ENCODE measurements at places on chromosomes 16 and 17.

- DNase-seq: no peak
Observed at GRCh38 chr17:44077595-44077909, 7.0 kb downstream of the G6PC3 start.

- DNase-seq: peak; percentile 69
Observed at GRCh38 chr16:50627419-50627818, 53.7 kb downstream of the SNX20 start.

DNA sequence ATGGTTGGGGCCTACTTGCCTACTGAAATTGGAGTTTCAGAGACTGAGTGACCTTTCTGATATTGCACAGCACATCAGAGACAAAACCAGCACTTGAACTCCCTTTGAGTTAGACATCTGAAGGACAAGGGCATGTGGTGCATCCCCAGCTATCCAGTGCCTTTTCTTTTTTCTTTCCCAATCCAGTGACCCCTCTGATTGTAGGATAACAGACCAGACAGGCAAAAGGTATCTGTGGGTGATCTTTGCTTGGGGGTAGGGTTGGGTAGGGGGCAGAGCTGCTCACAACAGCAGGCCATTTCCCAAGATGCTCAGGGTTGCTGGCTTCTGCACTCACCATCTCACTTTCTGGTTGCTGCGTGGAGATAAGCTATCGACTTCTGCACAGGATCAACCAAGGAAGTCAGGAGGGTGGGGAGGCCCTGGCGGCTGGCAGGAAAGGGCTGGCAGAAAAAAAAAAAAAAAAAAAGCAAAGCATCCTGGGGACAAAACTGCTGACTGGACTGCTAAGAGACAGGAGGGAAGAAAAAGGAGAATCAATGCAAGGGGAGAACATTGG, 42.2 kb downstream of the HOXB1 start:
- no peak for DNase-seq

GRCh38 chr17:59769887-59770286, 62.4 kb downstream of the VMP1 start:
- DNase-seq: no peak

DNA sequence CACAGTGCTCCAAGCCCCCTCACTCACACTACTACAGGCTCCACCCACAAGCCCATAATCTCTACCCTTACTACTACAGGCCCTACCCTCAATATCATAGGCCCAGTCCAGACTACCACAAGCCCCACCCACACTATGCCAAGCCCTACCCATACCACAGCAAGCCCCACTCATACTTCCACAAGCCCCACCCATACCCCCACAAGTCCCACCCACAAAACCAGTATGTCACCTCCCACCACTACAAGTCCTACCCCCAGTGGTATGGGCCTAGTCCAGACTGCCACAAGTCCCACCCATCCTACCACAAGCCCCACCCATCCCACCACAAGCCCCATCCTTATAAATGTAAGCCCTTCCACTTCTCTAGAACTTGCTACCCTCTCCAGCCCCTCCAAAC, 13.8 kb downstream of the RIPOR1 start:
- no peak for DNase-seq

DNA sequence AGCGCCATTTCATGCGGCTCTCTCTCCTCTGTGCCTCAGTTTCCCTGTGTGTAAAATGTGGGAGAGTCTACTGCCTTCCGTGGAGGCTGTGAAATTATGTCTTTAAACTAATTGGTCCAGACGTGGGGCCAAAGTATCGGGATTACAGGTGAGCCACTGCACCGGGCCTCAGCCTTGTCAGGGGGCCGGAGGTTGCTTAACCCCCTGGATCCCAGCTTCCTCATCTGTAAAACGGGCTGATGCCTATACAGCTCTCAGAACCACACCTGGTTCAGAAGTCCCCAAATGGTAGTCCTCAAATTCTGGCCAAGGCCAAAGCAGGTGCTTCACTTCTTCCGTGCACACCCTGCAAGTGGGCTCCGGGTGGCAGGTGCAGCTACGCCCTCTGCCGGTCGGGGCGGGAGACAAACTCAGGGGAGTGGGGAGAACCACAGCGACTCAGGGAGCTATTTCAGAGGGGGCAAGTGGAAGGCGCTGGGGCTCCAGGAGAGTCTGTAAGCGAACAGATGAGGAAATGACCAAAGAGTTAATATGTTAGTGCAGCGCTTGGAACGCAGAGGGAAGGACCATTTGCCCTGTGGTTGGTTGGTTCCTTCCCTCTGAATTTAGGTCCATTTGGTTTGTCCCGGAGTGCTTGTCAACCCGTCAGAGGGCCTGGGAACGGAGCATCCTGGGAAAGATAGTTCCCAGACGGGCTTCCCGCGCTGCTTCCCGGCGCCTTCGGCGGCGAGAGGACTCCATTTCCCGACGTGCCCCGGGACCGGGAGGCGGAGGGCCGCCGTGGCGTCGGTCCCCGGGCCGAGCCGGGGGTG, at the start of gene MGRN1:
MGRN1 (plus strand) TSS at position 812 of the 812 bp plus-strand sequence. CDS start 135 bp downstream, outside the sequence.
- DNase-seq: peak; percentile 98

DNA sequence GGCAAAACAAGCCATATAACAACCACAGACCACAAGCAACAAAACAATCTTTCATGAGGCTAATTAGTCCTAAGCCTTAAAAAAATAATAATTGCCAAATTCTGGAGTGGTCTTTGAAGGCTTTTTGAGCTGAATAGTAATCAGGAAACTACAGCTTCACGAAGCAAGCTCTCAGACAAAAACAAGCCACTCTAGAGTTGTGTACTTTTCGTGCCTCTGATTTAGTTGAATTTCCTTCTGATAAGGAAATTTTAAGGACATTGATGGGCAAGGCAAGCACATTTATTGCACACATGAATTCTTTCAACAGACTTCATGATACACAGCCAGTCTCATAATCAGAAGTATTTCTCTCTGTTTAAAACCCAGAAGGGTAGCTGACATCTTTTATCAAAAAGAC, 130.8 kb upstream of the IRX3 start:
- DNase-seq: no peak
